ENCODE measurements at places on chromosomes 3 and 15.
A peak's percentile ranks its signal among the peaks of the same experiment; 100 is the strongest.

- DNase-seq = no peak
Measured at GRCh38 chr15:69498282-69498681, 45.7 kb downstream of the RPLP1 start.

- DNase-seq = no peak
Measured at GRCh38 chr15:68578175-68578979, 416 bp upstream of the CORO2B start.

DNA sequence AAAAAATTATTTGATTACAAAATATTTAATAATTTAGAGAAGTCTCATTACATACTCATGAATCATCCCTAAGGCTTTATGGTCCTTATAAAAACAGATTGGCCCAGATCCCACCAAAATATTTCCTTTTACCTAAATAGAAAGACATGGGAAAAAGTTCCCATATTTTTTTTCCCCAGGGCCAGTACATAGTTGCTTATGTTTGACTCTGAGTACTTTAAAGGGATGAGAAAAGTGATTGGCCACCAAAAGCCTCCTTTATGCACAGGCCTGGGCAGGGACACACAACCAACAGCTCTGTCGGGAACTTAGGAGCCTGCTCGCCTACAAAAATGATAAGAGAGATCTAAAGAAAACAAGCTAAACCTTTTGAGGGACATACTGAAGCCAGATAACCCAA, 22.3 kb downstream of the KCNAB1 start:
- no peak for DNase-seq

DNA sequence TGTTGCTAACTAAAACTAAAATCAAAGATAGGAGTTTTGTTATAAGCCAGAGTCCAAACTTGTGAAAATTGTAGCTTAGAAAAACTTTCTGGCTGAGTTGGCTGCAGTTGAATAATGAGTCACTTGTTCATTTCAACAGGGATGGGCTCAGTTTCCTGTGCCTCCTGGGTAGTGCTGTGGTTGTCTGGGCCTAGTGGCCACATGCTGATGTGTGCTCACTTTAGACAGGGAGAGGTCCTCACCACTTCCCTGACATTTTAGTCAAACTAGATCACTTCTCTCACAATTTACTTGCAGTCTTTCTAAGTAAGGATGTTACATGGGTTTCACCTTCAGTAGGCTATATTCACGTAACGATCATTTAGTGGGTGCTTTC, 6.3 kb upstream of the UBE2Q2 start:
- no peak for DNase-seq

DNA sequence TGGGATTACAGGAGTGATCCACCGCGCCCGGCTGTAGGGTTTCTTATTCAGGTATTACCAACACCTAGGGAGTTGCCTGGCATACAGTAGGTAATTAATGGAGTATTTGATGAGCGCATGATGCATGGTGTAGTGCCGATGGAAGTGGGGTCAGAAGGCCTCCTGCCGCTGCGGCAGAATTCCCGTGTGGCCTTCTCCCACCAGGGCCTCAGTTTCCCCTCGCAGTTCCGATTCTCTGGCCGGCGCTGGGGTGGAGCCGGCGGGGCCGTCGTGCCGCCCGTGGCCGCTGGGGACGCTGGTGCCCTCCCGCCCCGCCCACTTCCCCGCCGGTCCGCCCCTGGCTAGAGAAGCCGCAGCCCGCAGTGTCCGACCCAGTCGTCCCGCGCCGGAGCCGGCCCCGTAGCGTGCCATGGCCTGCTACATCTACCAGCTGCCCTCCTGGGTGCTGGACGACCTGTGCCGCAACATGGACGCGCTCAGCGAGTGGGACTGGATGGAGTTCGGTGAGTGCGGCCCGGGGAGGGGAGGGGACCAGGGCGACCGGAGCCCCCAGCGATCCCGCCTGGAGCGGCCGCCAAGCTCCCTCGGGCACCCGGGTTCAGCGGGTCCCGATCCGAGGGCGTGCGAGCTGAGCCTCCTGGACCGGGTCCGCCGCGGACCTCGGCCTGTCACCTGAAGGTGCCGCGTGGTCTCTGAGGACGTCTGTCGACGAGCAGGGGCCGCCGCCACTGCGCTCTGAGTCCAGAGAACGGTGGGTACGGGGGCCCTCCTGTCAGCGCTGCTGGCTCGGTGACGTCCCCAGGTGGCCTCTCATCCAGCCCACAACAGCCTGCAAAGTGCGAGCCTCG, at the start of gene IRAK2:
Gene IRAK2, plus strand, starts transcription at position 374 of the 848 bp plus-strand sequence. Its CDS starts 36 bp downstream, at position 410.
- DNase-seq = peak; percentile 40

DNA sequence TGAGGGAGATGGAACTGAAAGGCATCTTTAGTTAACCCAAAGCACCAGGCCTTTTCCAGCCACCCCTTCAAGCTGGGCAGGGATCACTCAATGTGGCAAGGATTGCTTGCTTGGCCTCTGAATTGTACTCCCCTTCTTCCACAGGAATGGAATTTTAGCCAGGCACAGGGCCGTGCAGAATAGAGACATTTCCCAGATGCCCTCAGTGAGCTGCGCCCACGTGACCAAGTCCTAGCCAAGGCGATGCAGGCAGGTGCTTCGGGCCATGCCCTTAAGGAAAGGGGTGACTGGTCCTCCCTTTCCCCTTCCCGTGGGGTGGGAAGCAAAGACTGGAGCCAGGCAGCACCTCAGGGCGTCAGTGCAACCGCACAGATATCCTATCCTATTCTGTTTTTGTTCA, 17.9 kb downstream of the GP9 start:
- no peak for DNase-seq

DNA sequence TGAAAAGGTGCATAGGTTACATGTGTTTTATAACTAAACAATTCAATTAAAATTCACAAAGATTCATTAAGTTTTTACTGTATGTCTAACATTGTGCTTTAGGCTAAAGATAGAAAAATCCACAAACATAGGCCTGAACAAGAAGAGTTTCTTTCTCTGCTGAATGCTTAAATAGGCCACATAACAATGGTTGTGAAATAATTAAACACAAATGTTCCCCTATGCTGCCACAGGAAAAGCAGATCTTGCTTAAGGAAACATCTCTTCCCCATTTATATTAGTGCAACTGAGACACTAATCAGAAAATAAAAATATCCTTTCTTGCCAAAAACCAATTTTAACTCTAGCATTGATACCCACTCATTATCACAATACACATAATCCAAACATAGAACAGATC, 725.4 kb upstream of the DPPA4 start:
- no peak for DNase-seq

DNA sequence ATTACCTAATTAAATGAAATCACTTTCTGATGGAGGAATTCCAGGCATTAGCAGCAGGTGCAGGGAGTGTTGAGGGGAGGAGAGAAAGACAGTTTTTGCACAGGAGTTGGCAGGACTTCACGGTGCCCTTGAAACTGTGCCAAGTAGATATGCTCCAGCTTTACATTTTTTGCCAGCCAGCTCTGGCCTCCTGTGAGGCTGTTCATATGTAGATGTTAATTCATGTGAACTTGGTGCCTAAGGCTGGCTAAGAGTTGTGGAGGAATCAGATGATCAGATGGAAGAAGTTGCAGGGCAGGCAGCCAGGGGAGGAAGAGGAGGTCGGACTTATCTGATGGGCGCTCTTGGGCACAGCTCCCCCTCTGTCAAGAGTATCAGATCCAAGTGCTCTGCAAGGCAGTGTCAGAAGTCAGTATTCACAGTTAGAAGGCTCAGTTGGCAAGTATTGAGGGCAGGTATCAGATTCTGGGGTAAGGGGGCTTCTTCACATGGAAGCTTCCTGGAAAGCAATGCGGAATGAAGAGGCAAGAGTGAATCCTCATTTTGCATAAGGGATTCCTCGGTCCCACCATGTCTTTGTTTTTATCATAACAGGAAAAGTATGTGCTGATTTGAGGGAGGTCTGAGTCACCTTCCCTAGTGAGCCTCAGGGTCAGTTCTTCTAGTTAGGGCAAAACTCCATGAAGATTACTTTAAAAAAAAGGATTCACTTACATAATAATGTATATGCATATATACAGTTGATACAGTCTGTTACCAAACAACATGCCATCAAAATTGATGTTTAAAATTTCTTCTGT, 172.6 kb upstream of the UMPS start:
- DNase-seq = no peak

DNA sequence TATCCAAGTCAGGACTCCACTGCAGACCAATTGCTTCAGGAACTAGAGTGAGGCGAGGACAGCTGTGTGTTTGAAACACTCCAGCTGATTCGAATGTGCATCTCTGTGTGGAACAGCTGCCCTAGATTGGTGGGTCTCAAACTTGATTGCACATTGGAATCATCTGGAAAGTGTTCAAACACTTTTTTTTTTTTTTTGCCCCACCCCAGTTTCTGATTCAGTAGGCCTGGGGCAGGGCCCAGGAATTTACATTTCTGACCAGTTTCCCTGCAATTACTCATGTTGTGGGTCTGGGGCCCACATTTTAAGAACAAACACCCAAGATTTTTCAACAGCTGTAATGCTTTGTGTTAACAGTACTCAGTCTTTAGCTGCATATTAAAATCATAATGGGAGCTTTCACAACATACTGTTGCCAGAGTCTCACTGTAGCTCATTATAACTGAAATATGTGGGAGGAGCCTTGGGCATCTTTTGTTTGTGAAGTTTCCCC, 156.6 kb downstream of the NR1D2 start:
- no peak for DNase-seq

GRCh38 chr3:130457671-130458070, 59.3 kb upstream of the COL6A6 start:
- no peak for DNase-seq
